ENCODE measurements at places on chromosomes 3 and 15.

DNA sequence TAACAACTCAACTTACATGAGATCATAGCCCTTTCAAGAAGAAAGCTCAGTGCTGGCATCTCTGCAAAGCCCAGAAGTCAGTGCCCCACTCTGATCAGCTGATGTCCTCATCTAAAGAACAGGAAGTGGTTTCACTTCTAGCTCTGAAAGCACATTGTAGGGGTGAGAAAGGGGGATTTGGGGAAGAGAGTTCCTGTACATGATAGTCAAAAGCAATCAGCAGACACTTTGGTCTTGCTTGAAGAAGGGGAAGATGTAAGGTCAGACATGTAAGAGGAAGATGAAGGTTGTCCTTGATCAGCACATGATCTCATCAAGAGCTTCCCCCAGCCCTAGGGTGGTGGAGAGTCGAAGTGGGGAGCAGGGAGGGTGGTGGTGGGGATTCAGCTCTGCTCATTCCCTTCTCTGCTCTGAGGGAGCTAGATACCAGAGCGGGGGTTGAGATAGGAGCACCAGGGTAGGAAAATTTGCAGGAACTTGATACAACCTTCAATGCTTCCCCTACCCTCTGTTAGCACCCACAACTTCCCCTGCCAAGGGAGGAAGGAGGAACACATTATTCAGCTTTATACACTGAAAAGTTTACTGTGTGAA lies 76.4 kb upstream of the ETV5 start:
- no peak for DNase-seq

GRCh38 chr15:83476066-83476465 lies 28.9 kb downstream of the SH3GL3 start:
- no peak for DNase-seq

- DNase-seq: no peak
Measured at GRCh38 chr15:47541562-47541961, 175.7 kb upstream of the SEMA6D start.

- DNase-seq: no peak
Measured at GRCh38 chr3:117435506-117435905, 725.9 kb downstream of the TUSC7 start.

- DNase-seq: no peak
Measured at GRCh38 chr3:177787279-177788041, 590.2 kb upstream of the TBL1XR1 start.

- no peak for DNase-seq
Measured at GRCh38 chr3:24505691-24506550, 11.3 kb upstream of the THRB start.

DNA sequence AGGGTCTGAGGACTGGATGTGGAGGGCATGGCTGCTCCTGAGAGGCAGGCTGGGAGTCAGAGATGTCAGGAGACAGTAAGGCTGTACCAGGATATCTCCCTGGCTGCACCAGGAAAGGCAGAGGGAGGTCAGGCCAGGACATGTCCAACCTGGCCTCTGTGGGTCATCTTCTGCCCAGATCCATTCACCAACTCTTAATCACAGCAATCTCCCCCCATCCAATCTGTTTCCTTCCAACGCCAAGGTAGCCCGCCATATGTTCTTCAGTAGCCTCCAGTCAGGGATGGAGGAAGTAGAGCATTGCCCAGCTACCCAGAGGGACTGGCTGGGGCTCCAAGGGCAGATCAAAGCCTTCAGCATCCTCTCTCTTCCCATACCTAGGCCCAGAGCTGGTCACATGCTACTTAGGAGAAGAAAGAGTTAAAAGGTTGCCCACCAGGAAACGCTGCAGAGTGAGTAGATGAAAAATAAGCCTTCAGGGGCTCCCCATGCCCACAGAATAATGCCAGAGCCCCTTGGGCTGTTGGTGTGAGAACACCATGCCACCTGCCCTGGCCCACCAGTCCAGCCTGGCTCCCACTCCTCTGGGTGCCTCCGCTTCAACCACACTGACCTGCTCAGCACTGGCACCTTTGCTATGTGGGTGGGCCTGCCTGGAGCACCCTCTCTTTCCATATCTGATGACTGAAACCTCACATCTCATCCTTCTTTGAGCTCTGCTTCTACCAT lies 176.8 kb downstream of the MEGF11 start:
- DNase-seq: no peak

GRCh38 chr15:70505936-70506912 lies 257.1 kb downstream of the UACA start:
- no peak for DNase-seq

GRCh38 chr3:65596571-65597225 lies 442.0 kb downstream of the MAGI1 start:
- no peak for DNase-seq

DNA sequence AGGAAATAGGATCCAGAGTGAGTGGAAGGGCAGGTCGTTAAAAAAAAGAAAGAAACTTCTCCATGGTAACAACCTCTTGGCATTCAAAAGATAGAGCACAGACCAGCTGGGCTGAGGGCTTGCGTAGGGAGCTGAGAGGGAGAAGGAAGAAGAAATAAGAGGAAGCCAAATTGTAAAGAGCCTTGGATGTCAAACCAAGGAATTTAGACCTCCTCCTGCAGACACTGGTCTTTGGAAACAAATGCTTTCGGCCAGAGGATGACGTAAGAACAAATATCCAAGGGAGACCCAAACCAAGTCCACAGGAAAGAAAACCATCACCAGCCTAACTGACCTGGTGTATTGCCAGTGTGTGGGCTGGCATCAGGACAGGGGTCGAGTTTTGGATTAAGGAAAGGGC lies 155.2 kb downstream of the UACA start:
- DNase-seq: no peak

- no peak for DNase-seq
Measured at GRCh38 chr3:44309500-44309899, 29.1 kb upstream of the TCAIM start.

DNA sequence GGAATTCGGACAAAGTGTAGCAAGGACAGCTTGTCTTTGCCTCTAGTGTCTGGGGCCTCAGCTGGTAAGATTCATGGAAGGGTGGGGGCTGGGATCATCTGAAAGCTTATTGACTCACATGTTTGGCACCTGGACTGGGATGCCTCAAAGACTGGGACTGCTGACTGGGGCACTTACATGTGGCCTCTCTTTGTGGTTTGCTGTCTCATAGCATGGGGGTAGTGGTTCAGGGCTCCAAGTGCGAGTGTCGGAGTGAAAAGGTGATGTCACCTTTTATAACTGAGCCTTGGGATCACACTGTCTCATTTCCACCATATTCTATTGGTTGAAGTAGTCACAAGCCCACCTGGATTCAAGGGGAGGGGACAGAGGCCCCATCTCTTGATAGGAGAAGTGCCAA lies 6.8 kb downstream of the MFSD1 start:
- no peak for DNase-seq

GRCh38 chr3:85589145-85589544 lies 630.4 kb downstream of the CADM2 start:
- DNase-seq: no peak

GRCh38 chr3:22506871-22507270 lies 696.3 kb upstream of the UBE2E2 start:
- DNase-seq: no peak

DNA sequence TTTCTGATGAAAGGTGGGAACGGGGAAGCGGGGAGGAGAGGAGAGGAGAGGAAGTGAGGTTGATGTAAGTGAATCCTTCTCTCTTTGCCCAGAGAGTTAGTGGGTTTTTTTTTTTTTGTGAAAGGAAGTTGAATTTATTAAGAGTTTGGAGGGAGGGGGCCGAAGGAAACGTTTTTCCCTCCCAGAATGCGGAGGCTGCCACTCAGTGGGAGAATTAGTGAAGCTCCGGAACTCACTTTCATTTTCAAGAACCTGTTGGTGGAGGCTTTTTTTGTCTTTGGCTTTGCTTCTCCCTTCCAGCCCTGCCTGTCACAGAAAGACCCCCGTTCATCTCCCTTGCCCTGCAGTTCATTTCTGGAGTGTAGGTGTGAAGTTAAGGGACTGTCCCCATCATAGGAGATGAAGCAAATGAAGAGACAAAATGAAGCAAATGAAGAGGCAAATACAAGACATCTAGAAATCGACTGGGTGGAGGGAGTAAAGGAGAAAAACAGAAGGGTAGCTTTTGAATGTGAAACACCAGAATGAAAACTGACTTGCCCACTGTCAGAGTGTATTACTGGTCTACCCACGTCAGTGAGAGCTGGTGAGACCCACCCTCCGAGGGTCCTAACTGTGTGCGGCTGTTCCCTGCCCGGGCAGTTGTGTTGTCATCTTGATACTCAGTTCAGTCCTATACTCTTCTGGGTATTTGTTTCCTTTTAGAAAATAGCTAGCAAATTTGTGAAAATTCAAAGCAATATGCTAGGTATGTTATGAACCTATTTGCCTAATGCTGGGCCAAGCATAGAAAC lies 91.5 kb downstream of the ITPR1 start:
- peak; percentile 10 for DNase-seq
